Stimulated activated CD4-positive, alpha-beta T cell treated with anti-CD3 and anti-CD28 coated beads, Interleukin-1b, Interleukin-23, amount 100 ng/mL, for 1 hour (primary cell): ENCODE measurements at places on chromosomes 7 and 10.
A peak's percentile ranks its signal among the peaks of the same experiment; 100 is the strongest.

DNA sequence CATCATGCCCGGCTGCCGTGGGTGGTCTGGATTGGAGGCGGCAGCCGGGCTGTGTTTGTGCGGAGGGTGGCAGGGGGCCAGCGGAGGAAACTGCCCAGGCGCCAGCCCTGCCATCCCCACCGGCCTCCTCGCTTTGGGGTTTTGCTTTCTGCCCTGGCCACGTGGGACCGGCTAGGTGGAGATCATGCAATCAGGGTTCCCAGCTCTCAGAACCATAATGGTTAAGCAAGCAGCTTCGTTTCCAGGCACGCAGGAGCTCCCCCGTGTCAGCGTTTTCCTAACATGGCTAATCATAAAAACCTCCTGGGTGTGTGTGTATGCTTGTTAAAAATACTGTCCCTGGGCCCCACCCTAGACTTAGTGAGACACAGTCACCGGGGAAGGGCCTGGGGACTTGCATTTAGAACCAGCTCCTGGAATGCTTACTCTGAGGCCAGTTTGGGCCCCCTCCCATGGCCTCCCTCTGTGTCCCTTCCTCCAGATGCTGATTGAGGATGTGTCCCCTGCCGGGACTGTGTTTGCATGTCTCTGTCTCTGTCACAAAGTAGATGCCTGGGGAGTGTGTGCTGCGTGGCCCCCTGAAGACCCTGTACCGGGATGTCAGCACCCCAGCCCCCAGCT, 119.3 kb downstream of the CUX1 start:
- no peak for DNase-seq

GRCh38 chr7:93327006-93327633, 95.0 kb downstream of the VPS50 start:
- no peak for DNase-seq

GRCh38 chr10:17041626-17042520, 87.7 kb downstream of the CUBN start:
- DNase-seq, result no peak

- no peak for DNase-seq
Observed at GRCh38 chr7:88686468-88687229, 72.9 kb upstream of the ZNF804B start.

DNA sequence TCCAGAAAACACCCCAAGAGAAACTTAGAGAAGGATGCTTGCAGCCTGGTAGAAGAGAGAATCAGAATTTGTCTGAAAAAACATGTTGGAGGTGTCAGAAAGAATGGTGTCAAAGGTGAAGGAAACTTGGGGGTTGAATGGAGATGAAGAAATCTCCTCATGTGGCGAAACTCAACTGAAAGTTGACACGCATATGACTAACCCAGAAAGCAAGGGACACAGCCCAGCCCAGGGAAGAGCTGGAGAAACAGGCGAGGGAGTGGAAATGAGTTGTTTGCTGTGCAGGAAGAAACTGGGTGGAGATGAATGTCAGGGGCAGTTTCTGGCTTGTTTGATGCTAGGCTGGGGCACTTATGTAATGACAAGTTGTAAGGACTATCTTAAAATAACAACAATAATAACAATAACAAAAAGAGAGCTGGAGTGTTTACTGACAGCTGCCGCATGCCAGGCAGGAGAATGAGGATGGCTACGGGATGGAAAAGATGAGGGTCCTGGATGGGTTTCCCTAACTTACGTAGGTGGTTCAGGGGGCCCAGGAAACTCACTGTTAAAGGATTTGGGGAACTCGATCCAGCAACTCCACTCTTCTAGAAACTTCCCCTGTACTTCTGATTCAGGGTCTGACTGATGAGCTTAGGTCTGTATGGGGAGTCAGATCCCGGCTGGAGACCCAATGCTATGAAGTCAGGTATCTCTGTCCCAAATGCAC, 57.4 kb downstream of the MAP3K8 start:
- DNase-seq, result no peak

DNA sequence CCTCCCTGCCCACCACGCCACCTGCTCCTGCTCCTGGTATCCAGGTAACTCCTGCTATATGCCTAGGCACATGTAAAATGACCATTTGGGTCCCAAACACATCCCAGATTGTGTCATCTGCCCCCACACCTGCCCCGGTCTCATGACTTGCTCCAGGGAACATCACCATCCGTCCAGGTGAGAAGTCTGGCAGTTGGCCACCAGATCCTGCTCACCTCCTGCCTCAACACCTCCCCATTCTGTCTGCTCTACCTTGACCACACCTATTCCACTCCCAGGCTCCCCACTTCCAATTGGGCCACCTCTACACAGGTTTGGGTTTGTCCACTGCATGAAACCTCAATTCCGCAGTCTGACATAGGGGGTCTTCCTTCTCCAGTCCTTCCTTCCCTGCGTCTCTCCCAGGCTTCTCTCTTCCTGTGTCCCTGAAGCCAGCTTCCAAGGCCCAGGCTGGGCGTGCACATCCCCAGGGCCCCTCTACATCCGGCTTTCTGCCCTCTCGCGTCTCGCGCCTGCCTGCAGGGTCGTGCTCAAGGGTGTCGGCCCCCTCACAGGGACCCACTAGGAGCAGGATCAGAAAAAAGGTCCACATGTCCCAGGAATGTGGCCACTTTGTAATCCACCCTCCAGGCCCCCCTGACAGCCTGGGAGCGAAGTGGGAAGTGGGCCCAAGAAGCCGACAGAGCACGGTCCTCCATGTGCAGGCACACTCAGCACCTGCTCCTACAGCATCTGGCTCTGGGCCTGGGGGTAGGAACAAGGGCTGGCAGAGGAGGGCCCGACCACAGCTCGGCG, 49.3 kb upstream of the DAGLB start:
- DNase-seq, result no peak

- DNase-seq, result no peak
Observed at GRCh38 chr7:2668401-2668800, 19.6 kb upstream of the AMZ1 start.

- no peak for DNase-seq
Observed at GRCh38 chr7:128792471-128793180, 858 bp downstream of the CCDC136 start.

DNA sequence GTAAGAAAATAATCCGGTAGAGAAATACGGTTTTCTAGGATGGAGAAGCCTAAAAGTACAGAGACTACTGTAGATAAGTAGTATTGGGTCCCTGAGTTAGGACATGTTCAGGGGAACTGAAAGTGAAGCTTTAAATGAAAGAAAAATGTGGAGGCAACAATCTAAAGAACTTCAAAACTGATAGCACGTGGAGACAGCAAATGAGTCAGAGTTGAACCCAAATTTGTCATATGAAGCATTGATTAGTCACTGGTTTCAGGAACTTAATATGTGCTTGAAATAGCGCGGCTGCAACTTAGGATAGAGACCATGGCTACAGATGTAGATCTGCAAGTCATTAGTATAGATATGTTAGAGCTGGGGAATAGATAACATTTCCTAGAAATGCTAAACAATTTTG, 1138.6 kb upstream of the SORCS1 start:
- DNase-seq, result no peak

GRCh38 chr7:109387530-109387929, 817.9 kb downstream of the DNAJB9 start:
- DNase-seq, result no peak

DNA sequence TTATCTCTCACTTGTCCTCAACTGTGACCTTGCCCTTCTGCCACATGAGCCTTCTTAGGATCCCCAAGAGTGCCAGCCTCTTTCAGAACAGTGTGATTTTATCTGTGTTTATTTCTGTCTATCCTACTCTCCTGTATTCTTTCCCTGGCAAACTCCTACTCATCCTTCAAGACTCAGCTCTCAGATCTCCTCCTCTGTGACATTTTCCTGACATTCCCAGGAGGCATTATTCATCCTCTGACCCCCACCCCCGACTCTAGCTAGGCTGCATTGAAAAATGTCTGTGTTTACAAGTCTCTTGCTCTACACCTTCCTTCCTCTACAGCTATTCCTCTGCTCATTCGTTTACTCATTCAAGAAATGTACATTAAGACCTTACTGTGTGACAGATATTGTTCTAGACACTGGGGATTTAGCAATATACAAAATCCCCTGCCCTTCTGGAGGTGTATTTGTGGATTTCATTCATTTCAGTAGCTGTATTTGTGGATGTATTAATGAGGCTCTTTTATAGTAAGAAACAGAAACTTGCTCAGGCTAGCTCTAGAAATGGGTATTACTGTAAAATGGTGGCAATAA, 61.4 kb upstream of the COMTD1 start:
- no peak for DNase-seq

GRCh38 chr7:149760538-149760937, 12.8 kb downstream of the ZNF467 start:
- no peak for DNase-seq

DNA sequence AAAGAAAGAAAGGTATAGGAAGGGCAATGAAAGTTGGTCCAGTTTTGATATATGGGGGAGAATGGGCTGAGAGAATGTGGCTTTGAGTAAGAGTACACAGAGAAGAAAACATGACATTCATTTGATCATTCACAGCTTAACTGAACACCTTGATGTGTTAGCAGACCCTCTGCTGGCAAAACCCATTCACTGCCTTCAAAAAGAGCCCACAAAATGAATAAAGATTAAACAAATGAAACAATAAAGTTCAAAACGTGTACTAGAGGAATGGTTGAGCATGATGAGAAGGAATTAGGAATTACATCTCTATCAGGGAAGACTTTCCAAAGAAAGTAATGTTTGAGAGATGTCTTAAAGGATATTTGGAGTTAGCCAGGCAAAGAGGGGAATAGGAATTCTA, 2.1 kb downstream of the WEE2 start:
- no peak for DNase-seq

GRCh38 chr7:71270558-71270957, 138.6 kb downstream of the GALNT17 start:
- DNase-seq, result no peak

GRCh38 chr10:120691625-120692024, 159.5 kb upstream of the WDR11 start:
- no peak for DNase-seq

GRCh38 chr10:75265856-75266255, 30.1 kb upstream of the COMTD1 start:
- no peak for DNase-seq

DNA sequence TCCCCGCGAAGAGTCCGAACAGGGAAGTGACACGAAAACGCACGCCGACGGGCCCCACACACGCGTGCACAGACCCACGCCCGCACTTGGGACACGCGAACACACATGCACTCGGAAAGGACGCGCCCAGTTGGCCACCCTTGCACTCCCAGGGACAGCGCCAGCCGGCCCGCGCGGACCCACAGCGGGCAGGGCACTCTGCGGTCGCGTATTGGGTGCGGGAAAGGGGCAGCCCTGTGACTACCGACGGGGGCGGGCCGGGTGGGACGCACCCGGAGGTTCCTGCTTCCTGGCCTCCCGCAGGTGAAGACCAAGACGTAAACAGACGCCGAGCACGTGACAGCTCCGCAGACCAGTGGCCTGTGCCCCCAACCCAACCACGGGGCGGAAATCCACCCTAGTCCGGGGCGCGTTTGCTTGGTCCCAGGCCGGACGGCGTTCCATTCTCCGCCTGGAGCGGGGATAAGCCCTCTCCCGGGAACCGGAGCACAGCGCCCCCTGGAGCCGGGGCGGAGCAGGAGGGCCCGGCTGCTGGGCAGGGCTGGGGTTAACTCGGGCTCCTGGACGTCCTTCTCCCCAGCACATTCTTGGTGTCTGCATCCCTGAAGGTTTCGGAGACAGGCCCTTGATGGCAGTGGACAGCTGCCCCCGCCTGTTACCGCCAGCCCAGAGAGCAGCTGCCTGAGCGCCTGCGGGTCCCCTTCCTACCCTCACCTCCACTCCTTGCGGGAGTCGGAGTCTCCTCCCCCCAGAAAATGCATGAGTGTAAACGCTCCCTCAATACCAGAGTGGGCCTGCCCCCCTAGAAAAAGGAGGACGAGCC, 2.0 kb upstream of the LZTS2 start:
- peak; percentile 25 for DNase-seq

DNA sequence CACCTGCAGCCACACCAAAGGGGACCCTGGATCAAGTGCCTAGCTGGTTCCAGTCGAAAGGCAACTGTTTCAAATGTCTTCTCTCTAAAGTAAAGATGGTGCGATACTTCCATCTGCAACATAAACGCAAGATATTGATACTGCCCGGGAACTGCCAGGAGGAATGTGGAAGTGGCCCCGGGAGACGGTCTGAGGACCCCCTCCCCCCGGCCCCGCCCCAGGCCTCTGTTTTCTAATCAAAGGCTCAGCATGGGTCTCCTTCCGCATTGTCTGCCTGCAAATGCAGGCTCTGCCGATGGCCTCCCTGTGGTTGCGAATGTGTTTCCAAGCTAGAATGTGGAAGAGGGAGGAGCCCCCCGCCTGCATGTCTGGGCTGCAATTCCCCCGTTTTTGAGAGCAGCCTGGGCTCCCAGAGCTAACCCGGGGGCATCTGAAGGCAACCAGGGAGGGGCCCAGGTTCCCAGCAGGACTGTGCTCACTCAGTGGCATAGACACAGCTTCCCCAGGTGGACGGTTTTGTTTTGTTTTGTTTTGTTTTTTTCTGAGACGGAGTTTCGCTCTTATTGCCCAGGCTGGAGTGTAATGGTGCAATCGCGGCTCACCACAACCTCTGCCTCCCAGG, 223.9 kb upstream of the PPP2R2D start:
- no peak for DNase-seq

DNA sequence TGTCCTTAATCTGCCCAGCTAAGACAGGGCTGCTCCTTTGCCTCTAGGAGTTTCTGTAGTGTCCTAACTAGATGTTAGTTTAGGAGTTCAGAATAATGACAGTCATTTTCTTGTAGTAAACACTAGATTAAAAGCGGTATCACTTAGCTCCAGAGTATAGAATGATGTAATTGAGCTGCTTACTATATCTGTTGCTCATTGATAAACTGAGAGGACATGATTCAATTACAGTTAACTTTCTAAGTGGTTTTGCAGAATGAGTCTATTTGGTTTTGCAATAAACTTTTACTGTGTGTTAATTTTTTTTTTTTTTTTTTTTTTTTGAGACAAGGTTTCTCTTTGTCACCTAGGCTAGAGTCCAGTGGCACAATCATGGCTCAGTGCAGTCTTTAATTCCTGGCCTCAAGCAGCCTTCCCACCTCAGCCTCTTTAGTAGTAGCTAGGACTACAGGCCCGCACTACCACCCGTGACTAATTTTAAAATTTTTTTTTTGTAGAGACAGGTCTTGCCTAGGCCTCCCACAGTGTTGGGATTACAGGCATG, 1.8 kb downstream of the STMP1 start:
- no peak for DNase-seq

DNA sequence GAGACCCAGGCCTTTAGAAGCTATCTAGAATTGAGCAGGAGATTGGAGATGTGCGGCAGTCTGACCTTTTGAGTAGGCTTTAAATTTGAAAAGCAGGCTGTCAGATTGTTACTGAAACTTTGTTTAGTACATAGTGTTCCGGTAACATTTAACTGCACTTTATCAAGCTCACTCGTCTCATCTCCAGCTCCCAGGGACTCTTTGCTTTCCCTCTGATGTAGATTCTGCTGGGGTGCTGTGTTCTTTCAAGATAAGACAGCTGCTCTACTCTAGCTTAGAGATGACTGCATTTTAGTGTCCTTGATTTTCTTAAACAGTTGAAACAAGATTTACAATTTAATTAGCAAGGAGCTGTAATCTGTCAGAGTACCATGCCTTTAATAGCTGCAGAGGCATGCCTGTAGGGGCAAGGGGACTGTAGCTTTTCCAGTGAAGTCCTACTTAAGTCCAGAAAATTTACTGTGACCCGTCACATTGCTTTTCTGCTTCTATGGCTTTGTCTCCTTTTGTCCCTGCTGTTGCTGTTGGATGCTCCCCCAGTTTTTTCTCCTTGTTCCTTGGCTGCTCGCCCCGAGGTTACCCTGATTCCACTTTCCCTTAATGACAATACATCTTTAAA, 56.4 kb upstream of the MTPN start:
- no peak for DNase-seq
